ENCODE measurements at places on chromosomes 3 and 15.

GRCh38 chr3:81197386-81197785 is 564.1 kb downstream of the GBE1 start:
- DNase-seq, result no peak

DNA sequence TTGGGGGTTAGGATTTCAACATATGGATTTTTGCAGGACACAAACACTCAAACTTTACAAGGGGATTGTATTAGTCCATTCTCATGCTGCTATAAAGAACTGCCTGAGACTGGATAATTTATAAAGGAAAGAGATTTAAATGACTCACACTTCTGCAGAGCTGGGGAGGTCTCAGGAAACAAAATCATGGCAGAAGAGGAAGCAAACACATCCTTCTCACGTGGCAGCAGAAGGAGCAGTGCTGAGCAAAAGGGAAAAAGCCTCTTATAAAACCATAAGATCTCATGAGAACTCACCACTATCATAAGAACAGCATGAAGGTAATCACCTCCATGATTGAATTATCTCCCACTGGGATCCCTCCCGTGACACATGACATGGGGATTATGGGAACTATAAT is 1183.1 kb downstream of the ZPLD1 start:
- no peak for DNase-seq

DNA sequence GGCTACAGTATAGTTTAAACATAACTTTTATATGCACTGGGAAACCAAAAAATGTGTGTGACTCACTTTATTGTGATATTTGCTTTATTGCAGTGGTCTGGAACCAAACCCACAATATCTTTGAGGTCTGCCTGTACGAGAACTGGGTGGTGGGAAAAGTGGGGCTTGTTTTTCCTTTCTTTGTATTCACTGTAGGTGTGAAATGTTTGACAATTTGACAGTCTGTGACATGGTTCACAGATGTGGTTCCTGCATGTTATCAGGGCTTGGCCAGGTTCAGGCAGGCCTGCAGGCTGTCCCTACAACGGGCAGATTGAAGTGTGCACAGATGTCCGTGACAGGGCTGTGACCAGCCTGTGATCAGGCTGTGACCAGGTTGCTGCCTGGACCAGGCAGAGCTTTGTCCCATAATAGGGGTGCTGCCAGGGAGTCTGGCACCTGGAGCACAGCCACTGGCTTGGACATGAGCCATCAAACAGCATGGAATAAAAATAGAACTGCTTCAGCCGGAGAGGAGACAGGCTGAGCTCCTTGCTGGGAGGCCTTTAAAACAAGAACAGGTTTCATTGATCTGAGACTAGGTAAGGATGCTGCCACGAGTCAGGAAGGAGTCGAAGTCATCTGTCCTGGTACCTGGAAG is 61.0 kb downstream of the KLF13 start:
- no peak for DNase-seq

GRCh38 chr15:59298225-59298853 is 74.3 kb downstream of the MYO1E start:
- DNase-seq, result peak; percentile 69

DNA sequence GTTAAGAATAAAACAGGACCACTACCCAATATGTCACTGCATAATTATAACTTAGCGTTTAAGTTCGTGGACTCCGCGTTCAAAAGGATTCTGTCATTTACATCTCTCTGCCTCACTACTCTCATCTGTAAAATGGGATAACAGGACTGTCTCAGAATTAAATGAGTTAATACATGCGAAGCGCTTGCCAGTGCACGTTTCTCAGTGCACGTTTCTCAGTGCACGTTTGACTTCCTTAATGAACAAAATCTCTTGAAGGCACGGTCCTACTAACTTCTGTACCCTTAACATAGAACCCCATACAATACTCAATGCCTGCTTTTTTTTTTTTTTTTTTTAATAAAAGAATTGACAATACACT is 499 bp downstream of the RABL3 start:
- no peak for DNase-seq

DNA sequence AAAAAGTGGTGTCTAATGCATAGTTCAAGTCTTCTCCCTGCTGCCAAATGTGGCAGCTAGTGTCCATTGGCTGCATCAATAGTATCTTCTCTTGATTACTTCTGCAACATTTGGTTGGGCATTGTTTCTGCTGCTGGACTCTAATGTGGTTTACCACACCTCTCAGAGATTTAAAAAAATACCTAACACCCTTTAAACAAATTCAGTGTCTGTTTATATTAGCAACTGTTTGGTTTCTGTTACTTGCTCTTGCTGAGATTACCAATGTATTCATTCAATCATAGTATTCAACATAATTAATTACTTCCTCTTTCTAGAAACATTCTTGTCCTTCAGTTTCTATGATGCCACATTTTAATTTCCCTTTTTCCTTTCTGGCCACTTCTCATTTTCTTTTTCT is 20.3 kb upstream of the NECTIN3 start:
- DNase-seq, result no peak

- no peak for DNase-seq
These were observed 281.3 kb downstream of the FGF12 start for GRCh38 chr3:192445770-192446644.

DNA sequence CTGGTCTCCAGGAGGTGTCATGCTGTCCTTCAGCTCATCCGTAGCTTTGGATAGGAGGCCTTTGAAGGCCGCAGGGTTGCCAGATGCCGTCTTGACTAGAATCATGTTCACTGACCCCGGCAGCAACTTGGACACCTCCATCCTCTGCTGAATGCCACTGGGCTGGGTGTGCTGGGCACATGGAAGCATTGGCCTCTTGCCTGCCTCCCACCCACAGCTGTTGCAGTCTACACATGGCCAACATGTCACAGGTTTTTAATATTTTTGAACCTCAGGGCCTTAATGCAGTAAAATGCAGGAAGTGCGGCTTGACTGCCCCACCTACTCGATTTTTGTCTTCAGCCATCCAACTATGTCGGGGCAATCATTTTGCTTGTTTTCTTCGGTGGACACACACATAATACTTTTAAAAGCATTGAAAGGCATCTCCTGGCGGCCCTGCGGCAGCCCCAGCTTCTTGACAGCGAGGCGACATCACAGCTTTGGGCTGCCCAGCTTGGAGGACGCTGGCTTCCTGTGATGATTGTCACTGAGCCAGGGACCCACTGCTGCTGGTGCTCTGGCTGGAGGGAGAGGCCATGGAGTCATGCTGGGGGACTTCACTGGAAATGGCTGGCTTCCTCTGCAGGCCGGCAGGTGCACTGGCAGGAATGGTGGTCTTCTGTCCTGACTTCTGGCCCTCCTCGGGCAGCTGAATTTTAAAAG is 31.6 kb upstream of the ACAD9 start:
- DNase-seq, result no peak

GRCh38 chr3:177351757-177352158 is 154.5 kb upstream of the TBL1XR1 start:
- DNase-seq, result peak; percentile 79

GRCh38 chr3:129503471-129504291 is 24.8 kb upstream of the RHO start:
- DNase-seq, result no peak

DNA sequence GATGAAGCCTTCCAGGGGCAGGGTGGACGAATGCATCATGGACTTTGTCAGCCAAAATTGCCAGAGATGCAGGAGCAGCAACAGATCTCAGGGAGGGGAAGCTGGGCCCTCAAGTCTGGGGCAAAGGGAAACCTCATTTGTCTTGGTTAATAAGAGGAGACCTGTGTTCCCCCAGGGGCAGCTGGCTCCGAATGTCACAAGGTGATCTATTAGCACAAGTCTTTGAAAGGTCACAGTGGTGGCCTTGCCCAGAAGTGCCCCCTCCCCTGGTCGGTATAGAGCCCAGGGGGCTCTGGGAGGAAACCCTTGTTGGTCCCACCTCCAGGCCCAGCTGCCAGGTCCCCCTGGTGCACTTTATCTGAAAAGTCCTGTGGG is 46.2 kb downstream of the ABTB1 start:
- no peak for DNase-seq

GRCh38 chr15:67146875-67147381 is 81.5 kb downstream of the SMAD3 start:
- DNase-seq, result no peak

DNA sequence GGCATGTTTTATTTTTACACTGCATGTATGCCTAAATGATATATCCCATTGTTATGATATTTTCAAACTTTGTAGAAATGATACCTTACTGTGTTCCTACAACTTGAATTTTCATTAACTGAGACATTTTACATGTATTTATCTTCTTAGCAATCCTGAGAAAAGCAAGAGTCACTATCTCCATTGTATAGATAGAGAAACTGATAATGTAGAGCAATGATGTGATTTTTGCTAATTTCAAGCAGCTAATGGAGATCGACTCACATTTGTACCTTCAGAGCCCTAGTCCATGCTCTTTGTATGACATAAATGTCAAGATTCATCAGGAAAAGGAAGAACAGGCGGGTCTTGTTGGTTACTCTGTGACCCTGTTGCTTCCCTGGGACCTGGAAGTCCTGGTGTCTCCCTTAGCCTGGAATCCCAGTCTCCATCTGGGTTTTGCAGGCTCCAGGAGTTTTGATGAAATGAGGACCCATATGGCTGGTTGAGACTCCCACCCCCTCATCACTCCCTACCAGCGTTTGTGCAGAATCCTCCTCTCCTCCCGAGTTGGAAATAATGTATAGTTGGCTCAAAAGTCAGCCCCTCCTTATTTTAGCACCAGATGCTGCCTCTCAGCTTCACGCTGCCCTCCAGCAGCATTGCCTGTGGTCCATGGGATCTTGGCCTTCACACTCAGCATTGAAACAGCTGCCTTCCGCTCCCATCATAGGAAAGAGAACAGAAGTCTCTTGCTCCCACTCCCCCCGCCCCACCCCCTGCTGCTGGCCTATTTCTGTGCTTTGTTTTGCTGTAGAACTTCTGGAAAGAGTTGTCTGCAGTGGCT is 67.1 kb downstream of the APBA2 start:
- no peak for DNase-seq

DNA sequence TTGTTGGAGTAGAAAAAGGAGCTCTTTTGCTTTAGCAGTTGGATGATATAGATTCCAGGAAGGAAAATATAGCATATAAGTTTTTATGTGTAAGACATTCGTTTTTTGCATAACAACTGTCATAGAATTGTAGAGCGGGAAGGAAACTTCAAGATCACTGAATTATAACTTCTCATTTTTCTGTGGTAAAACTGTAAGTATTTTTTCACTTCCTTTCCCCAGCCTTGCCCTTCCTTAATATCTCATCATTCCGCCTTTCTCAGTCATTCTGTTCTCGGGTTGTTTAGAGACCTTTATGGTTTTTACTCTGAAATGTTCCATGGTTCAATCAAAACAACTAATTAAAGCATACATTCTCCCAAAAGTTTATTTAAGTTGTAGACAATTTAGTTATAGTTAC is 1.1 kb downstream of the EAF2 start:
- peak; percentile 23 for DNase-seq

DNA sequence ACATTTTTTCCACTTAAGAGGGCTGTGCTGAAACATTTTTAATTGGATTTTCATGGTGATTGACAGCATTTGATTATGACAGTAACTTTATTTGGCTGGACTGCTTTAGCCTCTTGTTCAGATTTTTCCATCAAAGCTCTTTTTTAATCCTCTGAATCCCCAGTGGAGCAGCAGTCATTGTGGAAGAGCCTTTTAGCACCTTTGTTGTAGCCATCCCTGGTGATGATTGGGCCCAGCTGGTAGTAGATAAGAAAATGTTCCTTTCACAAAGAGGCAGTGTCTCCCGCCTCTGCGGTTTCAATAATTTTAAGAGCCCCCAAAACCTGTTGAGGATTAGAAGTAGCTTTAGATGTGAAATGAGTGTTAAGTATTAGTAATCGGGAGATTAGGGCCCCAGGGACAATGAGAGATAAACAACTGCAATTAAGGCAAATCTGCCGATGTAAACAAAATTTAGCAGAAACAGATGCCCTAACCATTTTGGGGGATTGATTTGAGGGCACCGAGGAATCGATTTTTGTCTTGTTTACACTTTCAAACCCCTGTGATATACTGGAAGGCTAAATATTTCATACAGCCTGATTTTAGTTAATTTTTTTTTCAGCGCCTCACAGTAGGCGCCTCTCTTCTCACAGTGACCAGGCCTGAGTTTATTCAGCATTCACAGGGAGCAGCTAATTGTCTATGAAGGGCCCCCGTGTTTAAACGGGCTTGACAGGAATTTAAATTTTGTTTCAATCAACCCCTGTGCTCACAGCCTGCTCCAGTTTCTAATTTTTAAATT is 43.2 kb upstream of the SKOR1 start:
- DNase-seq, result no peak

- DNase-seq, result no peak
These were observed 45.7 kb downstream of the C2CD4B start for GRCh38 chr15:62119227-62119864.

DNA sequence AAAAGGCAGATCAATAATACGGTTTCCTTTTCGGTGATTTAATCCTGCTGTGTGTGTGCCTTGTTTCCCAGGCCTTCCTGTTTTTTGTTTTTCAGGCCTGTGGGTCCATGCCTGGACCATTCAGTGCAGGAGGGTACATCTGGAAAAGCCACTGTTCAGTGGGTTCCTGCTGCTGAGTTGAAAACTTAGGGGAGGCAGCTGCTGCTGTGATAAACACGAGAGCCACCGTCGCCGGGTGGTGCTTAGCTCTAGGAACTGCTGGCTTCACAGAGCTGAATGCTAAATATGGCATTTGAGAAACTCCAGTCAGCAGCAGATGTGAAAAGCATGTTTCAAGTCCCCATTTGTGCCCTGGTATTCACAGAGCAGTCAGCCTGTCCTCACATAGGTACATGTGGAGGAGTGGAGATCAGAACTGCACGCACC is 44.0 kb downstream of the SYNM start:
- DNase-seq, result no peak

GRCh38 chr15:89244574-89244903 is 760 bp downstream of the FANCI start:
- no peak for DNase-seq

- DNase-seq, result no peak
These were observed 12.1 kb downstream of the LACTB start for GRCh38 chr15:63133786-63134185.

GRCh38 chr3:82509106-82509842 is 747.8 kb upstream of the GBE1 start:
- no peak for DNase-seq

DNA sequence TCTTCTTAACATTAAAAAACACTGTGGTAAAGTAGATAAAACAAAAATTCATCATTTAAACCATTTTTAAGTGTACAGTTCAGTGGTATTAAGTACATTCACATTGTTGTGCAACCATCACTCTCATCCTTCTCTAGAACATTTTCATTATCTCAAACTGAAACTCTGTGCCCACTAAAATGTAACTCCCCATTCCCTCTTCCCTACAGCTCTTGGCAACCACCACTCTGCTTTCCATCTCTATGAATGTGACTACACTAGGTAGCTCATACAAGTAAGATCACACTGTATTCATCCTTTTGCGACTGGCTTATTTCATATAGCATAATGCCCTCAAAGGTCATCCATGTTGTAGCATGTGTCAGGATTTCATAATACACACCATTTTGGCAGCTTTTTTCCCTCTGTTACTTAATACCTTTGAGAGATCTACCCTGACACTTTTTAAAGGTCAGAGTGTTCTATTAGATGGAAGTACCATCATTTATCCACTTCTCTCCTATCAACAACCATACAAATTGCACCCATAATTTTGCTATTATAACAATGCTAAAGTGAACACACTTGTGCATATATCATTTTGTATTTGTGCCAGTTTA is 42.9 kb upstream of the FRMD4B start:
- DNase-seq, result no peak

Data from germinal center (tissue), 1 donor.